ENCODE measurements at places on chromosomes 11 and 22.

- peak; percentile 76 for DNase-seq
Observed at GRCh38 chr22:25025491-25026400, 73.2 kb downstream of the KIAA1671 start.

DNA sequence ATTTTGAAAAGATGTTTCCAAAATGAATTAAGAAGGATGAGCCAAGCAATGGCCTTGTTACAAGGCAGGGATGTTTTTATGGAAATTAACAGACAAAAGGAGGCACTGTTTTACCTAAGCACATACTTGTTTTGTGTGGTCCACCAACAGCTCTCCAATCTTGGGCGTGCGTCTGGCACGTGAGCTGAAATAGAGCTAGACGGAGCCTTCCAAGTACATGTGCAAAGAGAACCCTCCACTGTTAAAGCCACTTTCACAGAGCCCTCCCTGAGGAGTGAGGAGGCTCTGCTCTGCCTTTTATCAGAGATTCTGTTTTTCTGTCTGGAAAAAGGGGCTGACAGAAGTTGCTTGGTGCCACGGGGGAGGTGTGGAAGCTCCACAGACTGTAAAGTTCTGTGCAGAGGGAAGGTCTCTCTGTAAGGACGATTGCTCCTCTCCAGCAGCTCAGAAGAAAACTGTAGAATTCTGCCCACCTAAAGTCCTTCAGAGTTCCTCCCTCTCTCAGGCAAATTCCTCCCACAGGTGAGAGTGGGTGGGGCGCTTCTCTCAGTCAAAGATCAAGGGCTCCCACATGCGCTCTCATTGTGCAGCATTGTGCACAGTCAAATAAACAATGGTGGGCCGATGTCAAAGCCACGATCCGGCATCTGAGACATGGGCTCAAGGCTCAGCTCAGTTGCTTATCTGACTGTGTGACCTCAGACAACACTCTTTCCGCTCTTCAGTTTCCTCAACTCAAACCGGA, 92.6 kb upstream of the CSNK2A3 start:
- no peak for DNase-seq

DNA sequence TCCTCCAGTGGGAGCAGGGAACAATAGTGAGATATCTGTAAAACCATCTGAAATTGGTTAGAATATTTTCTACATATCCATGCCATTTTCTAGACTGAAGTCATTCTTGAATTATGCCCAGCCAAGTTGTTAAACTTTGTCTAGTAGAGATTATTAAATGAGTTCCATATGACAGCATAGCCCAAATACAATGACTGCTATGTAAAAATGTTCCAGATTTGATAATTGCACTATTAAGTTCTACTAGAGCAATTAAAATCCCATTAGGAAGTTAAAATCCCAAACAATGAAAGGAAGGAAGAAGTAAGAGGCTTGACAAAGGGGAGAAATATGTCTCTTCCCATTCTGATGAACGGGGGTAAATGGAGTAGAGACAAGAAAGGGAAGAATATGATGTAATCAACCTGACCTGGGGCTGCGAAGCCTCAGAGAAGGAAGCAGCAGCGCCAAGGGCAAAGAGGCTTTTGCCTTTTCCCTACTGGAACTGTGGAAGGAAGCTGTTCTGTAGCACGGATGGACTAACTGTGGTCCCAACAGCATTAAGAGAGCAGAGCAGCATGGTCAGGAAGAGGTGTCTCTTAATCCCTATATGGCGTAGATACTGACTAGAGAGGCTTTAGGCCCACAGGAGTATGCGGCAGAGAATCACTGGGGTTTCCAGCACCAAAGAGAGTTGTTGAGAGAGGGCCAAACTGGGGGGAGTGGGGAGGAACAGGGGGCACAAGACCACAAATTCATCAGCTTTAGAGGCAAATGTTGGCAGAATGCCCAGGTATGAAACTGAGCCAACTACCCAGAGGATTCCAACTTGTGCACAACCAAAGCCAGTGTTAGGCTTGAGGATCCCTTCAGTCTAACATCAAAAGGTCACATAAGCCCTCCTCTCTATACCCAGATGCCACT, 26.7 kb downstream of the RRP8 start:
- no peak for DNase-seq

DNA sequence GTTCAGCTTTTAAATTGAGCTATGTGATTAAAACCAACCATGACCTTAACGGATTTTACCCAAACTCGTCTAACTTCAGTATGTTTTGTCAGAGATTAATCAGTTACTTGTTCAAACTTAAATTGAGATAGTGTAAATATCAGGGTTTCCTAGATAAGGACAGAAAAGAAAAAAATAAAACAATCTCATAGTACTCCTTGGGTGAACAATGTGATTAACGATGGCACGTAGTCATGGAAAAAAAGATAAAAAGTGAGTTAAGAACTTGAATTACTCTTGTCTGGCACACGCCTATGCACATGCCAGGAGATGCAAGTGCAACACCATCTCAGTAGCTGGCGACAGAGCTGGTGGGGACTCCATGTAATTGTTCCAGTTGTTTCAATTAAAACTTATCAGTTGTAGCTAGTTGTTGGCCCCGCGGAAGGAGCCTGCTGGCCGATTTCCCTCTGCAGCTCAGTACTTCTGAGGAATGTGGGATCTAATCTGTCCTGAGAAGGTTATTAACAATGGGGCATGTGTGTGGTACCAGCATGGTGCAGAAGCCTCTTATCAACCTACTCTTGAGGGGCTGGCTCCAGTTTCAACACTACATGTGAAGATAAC, 3.0 kb downstream of the RASSF10 start:
- DNase-seq, result no peak

DNA sequence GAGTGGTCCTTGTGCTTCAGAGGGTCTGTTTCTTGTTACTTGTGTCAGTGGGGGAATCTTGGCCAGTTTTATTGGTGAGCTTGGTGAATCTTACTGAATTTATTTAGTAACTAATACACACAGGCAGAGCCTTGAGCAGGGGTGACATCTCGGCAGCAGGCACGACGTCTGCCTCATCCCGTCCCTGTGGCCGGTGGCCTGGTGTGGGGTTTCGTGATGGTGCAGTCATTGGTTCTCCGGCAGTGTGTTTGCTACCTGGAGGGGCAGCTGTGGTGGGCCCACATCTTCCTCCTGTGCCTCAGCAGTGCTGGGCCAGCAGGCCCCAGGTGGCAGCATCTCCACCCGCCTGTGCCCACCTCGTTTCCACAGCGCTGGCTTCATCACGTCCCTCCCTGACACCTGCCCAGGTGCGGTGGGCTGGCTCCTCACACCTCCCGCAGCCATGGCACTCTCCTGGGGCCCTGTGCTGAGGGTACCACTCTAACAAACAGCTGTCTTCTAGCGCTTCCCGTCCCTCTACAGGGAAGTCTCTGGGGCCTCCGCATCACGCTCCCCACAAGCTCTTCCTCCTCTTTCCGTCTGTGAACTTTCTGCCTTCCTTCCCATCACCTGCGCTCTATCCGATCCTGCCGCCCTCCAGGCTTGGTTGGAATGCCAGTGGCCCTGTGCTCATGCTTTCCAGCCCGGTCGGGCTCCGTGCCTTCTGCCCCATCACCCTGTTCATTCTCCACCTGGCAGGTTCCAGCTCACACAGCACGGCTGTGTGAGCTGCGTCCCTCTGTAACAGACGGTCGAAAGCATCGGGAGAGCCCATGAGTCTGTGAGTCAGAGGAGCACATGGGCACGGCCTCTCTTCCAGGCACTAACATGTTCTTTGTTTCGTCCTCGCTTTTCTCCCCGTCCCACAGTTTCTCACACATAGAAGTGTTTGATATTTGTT, 203.4 kb downstream of the TBC1D22A start:
- no peak for DNase-seq

- DNase-seq, result no peak
Observed at GRCh38 chr22:49763696-49764095, 64.0 kb downstream of the BRD1 start.
